ENCODE measurements at places on chromosomes 11 and 22.
A peak's percentile ranks its signal among the peaks of the same experiment; 100 is the strongest.

DNA sequence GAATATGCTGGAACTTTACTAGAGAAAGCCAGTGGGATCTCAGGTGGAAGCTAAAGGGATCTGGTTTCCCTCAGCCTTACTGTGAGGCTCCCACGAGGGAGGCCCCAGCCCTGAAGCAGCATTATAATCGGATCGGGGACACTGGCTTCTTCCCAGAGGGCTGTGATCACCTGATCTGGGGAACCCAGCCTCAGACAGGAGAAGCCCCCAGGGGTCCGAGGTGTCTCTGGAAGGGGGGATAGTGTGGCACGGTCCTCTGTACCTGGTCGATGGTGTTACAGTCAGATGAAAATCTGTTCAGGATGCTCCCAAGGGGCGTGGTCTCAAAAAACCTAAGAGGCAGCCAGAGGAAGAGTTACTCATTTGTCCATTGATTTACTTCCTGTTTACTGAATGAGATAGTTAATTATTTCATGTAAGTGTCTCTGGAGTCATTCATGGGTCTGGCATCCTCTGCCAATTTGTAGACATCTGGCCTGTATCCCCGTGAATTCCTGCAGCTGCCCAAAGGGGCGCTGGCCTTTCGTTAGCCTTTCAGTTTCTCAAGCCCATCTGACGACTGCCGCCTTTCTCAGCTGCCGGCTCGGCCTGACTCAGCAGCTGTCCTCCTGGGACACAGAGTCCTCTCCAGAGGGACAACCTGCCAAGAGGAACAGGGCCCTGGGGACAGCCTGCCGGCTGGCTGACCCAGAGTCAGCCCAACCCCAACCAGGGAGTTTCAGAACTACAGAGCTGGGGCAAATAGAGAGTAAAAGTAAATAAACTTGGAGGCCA lies 17.0 kb upstream of the KCNJ11 start:
- DNase-seq, result peak; percentile 16

GRCh38 chr11:65814131-65814985 lies 19.4 kb upstream of the SNX32 start:
- DNase-seq, result no peak

DNA sequence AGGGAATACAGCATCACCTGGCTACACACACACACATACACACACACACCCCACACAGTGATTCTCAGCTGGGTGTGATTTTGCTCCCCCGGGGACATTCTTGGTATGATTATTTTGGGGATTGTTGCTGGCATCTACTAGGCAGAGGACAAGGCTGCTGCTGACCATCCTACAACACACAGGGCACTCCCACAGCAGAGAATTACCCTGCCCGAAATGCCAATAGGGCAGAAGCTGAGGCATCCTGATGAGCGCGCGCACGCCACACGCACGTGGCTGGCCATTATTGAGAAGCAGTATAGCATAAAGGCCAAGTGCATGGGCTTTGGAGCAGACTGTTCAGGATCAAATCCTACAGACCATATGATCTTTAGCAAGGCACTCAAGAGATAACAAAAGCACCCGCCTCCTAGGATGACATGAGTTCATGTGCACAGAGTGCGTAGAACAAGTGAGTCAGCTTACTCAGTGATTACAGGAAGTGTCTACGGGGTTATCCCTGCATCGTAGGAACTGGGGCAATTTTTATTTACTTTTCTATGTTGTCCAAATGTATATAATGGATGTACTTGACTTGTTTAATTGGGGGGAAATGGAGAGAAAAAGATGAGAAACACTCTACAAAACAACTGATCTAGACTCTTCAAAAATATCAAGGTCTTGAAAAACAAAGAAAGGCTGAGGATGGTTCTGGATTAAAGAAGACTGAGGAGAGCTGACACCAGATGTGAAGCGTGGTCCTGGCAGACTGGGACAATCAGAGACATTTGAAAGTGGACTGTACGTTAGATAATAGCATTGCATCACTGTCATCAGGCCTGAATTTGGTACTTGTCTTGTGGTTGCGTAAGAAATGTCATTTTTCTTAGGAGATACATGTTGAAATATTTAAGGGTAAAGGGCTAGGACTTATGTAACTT lies 7.2 kb upstream of the EHD1 start:
- no peak for DNase-seq

DNA sequence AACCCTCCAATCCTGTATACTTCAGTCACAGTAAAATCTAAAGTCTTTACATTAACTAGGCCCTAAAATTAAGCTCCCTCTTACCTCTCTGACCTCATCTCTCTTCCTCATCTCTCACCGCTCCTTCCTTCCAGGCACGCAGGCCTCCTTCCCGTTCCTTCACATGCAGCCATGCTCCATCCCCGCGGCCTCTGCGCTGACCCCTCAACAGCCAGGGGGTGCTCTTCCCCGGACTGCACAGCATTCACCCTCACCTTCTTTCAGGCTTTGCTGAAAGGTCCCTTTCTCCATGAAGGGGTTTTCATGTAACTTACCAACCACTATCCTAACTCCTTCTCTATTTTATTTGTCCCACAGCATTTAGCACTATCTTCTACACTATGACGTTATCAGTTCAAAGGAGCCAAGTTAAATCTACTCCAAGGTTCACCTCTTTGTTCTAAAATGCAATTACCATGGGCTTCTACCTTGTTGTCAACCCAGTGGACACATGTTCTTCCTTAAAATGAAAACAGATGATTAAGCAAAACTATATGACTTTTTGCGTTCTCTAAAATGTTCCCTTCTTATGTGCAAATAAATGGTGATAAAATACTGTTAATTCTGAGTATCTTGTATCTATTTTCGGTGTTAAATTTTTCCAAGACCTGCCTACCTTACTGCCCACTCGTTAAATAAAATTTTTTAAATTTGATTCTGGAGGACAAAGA lies 57.8 kb upstream of the APOA1 start:
- DNase-seq, result no peak

DNA sequence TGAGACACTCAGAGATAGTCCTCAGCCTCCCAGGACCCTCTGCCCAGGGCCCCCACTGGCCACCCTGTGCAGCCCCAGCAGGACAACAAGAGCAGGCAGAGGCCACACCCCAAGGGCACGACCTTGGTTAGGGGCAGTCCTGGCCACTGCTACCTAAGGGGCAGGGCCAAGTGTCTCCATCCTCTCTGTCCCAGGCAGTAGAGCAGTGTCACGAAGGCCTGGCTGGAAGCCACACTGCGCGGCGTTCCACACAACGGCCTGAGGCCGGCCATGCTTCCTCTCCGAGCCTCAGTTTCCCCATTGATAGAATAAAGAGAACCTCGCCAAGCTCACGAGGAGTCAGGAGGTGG lies 1074.3 kb downstream of the BRD1 start:
- no peak for DNase-seq

GRCh38 chr22:32211011-32211410 lies 6.1 kb upstream of the RFPL2 start:
- no peak for DNase-seq

DNA sequence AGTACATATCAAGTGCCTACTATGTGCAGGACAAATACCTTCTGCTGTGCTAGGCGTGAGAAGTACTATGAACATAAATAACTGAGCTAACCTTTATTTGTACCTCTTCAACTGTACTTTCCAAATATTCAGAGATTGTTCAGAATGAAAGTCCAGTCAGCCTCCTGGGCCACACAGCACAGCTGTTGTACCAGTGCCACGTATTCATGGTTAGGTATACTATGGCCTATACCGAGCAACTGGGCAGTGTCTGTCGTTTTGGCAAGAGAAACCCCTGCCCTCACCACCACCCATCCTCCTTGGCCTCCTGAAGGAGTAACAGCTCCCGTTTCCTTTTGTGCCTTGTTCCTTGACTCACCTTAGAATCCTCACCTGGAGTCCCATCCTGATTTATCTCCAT lies 53.0 kb downstream of the RASSF10 start:
- no peak for DNase-seq

DNA sequence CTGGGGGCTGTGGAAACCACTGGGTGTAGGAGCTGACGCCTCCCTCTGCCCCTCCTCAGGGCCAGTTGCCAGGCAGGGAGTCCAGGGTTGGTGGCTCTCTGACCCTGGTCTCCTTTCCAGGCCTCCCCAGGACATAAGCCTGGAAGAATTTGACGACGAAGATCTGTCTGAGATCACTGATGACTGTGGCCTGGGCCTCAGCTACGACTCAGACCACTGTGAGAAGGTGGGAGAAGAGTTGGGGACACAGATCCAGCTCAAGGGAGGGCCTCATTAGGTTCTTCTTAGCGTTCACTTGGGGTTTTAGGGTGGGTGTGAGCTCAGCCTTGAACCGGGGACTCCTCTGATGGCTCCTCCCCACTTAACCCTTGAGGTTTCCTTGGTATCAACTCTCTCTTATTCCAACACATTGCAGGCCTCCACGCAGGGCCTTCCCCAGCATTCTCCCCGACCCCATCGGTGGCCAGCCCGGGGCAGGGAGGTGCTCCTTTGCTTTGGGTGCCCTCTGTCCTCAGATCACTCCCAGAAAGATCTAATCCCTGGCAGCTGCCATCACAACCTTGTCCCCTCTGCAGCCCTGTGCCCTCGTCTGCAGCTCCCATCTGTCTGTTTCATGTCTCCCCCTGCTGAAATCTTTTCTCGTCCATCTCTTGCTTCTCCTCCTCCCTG lies 1.2 kb downstream of the MAPK8IP2 start:
- no peak for DNase-seq

- no peak for DNase-seq
Observed at GRCh38 chr11:27861706-27862430, 161.6 kb upstream of the BDNF start.

Data from SW 1271 (cell line).